HepG2 (cell line): ENCODE measurements at places on chromosomes 11 and 22. TPM values are rescaled to one million over a fixed set of nuclear protein-coding genes. Genes with fewer than 3 reads are reported as not detected.

DNA sequence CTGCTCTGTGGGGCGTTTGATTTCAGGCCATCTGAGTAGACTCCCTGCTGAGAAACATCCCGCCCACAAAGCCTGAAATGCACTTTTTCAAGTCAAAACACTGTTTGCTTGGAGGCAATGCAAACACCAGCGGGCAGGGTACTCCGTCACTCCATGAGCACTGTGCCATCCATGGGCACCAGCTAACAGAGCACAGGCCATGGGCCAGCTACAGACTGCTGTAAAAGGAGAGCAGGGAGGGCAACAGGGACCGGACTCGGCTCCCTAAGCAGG, 16.6 kb upstream of the EFCAB6 start:
- DNase-seq, result no peak

HIPK3 gene
- 39.8 and 44.3 TPM in 2 replicates for total RNA-seq

GRCh38 chr11:12991426-12991825, 17.7 kb upstream of the RASSF10 start:
- no peak for DNase-seq

DNA sequence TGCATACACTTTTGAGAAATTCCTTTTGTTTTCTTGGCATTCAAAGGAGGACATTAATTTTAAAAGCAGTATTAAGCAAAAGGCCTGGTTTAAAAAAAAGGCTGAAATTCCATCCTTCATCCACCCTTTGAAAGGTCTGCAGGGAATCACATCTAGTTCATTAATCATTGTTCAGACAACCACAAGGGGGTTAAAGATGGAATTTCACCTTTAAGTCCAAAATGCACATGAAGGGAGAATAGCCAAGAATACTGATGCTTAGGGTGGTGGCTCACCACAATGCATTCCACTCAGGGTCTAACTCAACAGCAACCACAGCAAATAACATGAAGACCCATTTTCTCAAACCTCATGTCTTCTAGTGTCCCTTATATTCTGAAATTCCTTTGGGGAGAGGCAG, 256.9 kb downstream of the CADM1 start:
- DNase-seq, result peak; percentile 62

OLFML1 gene
- 0.69 and 0.89 TPM in 2 replicates for total RNA-seq

- no peak for DNase-seq
Measured at GRCh38 chr11:73480677-73481076, 104.5 kb downstream of the RELT start.

GRCh38 chr11:128331317-128331716, 256.0 kb downstream of the ETS1 start:
- no peak for DNase-seq

DNA sequence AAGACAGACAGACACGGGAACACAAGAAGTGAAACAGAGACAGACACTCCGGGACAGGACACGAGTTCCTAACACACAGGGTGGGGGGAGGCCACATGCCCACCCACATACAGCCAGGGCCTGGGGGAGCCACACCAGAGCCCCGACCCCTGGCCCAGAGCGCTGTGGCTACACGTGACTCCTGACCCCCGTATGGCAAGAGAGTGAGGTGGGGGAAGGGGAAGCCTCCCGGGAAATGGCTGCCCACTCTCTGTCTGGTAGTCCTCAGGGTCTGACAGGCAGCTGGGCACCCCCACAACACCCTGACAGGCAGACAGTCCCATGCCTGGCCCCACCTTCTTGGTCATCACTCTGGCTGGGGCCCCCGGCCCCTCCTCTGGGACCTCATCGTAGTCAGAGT, 38.6 kb upstream of the PDE2A start:
- DNase-seq, result no peak

DNA sequence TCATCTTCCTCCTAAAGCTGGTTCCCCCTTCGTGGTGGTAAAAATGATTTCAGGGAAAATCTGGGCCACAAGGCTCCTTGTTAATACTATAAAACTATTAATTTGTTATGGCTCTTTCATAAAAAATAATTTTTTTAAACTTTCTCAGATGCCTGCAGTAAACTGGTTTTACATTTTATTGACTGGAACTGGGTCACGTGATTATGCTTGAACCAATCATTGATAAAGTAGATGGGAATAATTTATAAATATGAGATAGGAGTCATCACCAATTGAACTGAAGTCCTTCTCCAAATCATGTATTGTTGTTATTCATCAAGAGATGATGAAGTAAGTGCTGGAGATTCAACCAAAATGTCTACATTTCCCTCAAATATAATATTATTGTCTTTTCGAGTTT, 138.4 kb downstream of the SLC17A6 start:
- DNase-seq, result no peak

DNA sequence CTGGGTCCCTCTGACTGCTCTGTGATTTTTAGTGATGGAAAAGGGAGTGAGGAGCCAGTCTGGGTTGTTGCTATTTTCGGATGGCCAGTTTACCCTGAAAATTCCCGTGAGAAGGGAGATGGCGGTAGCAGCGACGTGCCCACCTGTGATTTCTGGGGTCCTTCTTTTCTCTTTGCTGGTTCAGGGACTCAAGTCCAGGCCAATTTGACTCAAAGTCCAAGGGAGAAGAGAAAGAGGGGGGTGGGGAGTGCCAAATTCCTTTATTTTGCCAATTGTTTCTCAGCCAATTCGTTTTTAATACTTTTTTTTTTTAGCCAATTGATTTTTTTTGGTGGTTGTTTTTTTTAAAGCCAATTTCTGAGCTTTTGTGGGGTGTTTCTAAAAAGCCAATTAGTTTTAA, 6.9 kb downstream of the IGF2 start:
- no peak for DNase-seq

OR8D1 gene
- not detected in 2 replicates for total RNA-seq

DNA sequence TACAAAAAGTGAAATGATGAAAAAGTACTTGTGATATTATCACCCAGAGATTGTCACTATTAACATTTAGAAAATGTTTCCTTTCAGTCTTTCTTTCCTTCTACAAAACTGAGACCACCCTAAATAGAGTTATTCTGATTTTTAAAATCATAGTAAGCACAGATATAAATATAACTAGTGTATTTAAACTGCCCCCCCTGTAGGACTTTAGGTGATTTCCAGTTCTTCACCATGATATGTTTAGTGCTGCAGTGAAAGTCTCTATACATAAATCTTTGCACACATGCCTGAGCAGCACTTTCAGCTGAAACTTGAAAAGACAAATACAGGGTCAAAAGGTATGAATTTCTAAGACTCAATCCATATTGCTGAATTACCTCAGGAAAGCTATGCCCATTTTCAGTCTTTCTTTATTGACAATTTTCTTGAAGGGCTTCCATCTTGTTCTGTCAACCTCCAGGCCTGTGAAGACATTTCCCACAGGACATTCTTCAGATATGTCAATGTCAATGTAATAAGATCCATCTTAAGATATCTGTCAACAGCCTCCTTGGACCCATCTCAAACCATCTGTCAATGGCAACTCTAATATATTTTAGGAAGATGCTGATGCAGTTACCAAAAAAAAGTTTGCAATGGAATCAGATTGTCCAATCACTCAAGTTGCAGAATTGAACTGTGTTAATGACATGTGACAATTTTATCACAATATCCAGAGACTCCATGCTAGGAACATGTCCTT, 30.8 kb upstream of the LDLRAD3 start:
- DNase-seq, result no peak

DNA sequence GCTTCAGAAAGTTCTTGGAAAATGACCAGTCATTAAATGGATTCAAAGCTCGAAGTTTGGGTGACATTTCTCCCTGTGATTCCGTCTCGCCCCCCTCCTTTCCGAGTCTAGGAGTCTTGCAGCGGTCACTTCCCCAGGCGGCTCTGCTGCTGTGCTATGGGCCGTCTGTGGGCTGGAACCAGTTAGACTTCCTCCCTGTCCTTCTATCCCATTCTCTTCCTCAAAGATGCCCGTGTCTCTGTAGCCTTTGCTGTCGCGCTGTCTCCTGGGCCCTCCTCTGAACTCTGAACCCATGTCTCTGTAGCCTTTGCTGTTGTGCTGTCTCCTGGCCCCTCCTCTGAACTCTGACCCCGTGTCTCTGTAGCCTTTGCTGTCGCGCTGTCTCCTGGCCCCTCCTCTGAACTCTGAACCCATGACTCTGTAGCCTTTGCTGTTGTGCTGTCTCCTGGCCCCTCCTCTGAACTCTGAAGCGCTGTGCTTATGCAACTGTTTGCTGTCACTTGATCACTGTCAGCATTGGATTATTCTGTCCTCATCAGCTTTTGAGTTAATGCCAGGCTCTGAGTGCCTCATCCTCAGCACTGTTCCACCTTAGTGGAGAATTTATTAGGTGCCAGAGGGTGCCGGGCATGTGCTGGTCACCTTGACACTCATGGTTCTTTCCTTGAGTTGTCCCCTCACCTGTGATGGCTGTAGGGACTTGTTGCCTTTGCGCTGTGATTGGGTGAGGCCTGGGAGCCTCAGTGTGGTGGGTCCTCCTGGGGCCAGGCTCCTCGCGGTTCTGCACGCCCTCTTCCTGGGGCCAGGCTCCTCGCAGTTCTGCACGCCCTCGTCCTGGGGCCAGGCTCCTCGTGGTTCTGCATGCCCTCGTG, 173.3 kb downstream of the TBC1D22A start:
- peak; percentile 99 for DNase-seq

BUD13 gene
- total RNA-seq, result 25.9 and 31.9 TPM in 2 replicates

- no peak for DNase-seq
Measured at GRCh38 chr11:113840932-113841664, 34.3 kb downstream of the USP28 start.

HMOX1 gene
- 53.6 and 54.1 TPM in 2 replicates for total RNA-seq

- DNase-seq, result no peak
Measured at GRCh38 chr11:66934950-66935779, 23.0 kb downstream of the PC start.

CAPRIN1 gene
- total RNA-seq, result 162 and 284 TPM in 2 replicates

DNA sequence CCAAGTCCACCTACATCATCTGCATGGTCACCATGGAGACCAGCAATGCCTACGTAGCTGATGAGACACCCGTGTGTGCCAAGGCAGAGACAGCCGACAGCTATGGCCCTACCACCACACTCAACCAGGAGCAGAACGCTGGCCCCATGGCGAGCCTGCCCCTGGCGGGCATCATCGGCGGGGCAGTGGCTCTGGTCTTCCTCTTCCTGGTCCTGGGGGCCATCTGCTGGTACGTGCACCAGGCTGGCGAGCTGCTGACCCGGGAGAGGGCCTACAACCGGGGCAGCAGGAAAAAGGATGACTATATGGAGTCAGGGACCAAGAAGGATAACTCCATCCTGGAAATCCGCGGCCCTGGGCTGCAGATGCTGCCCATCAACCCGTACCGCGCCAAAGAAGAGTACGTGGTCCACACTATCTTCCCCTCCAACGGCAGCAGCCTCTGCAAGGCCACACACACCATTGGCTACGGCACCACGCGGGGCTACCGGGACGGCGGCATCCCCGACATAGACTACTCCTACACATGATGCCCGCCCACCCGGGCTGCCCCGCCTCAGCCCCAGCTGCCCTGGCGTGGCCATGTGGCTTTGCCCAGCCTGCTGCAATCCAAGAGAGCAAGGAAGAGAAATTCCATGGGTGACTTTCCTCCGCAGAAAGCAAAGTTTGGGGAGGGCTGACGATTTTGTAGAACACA, 48.0 kb downstream of the MACROD1 start:
- DNase-seq, result no peak

SART1 gene
- total RNA-seq, result 18.1 and 22.5 TPM in 2 replicates
